ENCODE measurements at places on chromosomes 6 and 20. TPM values are rescaled to one million over a fixed set of nuclear protein-coding genes. Genes with fewer than 3 reads are reported as not detected.

- no peak for DNase-seq
Observed at GRCh38 chr6:72689107-72689954, 67.5 kb downstream of the KCNQ5 start.

- DNase-seq: no peak
Observed at GRCh38 chr6:92588148-92588547, 831.2 kb downstream of the EPHA7 start.

DNA sequence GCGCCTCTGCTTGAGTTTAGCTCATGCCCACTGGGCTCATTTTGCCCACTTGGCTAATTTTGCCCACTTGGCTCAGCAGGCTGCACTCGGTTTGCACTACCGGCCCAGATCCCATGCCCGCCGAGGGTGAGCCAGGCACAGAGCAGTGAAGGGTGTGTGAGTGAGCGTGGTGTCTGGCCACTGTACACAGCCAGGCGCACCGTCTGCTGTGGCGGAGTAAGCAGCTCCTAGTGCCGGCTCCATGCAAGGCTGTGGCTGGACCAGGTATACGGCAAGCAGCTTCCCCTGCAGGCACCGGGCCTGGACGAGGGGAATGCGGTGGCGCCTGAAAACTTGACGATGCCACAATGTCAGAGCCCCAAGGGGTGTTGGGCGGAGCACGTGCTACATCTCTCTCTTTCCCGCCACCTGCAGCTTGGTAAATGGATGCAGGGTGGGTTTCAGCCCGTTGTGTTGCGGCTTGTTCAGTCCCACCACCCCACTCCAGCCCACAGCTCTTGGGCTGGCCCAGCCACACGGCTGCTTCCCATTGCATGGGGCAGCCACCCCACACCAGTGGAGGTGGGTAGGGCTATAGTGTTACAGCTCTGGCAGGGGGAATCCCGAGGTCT lies 9.9 kb downstream of the OR2B6 start:
- DNase-seq: no peak

DNA sequence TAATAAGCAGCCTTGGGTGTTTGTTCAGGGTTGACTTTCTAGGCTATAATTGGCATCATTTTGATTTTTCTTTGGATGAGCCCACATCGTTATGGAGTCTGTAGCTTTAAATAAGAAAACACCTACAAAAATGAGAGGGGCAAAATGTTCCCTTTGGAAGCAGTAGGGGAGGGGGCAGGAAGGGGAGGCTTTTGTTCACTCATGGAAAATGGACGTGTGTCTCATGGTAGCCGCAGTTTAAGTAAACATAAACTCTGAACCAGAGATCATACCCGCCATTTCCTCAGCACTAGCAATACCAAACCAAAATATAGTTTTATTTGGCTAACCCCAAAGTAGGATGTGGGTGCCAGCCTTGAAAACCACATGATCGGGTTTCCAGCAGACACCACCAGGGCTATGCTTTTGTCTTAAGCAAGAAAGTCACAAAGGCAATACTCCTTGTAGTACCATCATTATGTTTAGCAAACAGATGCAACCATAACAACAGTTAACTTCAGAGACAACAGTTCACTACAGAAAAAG lies 572.5 kb upstream of the JAG1 start:
- DNase-seq: no peak

UNC93A gene
- total RNA-seq: not detected

GRCh38 chr6:155174576-155175211 lies 89.1 kb upstream of the CLDN20 start:
- no peak for DNase-seq

- no peak for DNase-seq
Observed at GRCh38 chr20:12112089-12112474, 194.4 kb downstream of the BTBD3 start.

DNA sequence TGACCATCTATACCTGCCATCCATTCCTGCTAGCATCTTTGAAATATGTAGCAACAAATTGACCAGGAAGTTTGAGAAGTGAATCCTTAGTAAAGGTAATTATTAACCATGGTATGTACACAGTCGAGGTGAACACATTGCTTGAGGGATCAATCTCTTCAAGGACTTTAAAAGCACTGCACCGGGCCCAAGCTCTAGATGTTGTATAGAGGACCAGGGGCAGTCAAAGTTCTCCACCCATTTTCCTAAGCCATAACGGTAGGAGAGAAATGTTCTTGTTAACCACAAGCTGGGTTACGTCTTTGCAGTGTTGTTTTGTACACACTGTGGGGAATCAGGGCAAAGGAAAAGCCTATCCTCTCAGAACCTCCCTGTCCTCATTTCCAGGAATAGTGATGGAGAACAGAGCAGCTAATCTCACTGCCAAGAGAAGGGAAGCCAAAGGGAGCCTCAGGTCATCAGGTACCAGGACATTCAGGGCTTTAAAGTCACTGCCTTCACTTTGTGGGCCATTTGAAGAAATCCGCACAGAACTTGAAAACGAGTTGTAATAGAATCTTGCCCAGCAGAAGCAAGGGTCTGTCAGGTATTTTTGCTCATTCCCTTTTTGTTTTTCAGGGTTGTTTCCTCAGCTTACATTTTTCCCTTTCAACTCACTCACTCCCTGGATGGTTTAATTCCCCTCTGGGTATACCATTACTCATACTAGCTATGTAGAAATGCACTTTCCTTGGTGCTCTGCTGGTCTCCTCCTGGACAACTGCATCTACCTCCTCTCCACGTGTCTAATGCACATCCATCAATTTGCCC lies 5.3 kb upstream of the PM20D2 start:
- DNase-seq: no peak

- no peak for DNase-seq
Observed at GRCh38 chr6:157143890-157144798, 179.2 kb downstream of the TMEM242 start.

SMOC2 gene
- 77.6 TPM for total RNA-seq

DNA sequence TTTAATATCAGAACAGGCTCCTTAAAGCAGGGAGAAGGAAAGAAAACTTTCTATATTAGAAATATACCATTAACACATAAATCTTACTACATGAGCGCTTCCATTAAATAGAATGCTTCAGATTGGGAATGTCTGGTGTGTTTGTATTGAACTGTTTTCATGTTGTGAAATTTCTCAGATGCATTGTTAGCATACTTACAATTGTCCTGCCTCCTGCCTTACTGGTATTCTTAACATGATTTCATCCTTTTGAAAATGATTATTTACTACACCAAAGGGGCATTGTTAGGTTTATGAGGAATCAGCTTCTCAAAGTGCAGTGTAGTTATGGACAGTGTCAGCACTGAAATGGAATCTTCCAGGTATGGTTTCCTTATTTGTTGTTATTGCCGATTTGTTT lies 145.6 kb downstream of the MTFR2 start:
- no peak for DNase-seq

GRCh38 chr6:85005494-85005893 lies 241.1 kb upstream of the TBX18 start:
- no peak for DNase-seq

- DNase-seq: no peak
Observed at GRCh38 chr20:49230561-49231133, 11.4 kb downstream of the DDX27 start.

DNA sequence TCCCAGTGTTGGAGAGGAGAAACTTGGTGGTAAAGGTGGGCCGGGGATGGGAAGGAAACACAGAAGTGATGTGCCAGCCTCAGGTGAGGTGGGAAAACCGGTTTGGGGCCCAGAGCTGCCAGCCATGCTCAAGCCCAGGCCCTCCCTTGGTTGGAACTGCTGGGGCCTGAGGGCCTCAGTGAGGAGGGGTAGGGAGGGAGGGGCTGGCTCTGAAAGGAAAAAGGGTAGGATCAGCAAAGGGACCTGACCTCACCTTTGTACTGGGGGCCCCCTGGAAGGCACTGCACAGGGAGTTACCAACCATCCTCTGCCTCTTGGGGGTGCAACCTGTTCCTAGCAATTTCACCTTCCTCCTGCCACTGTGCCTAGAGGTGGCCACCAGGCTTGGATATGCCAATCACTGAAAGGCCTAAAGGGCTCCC lies 1.8 kb upstream of the SPEF1 start:
- DNase-seq: peak; percentile 73

DNA sequence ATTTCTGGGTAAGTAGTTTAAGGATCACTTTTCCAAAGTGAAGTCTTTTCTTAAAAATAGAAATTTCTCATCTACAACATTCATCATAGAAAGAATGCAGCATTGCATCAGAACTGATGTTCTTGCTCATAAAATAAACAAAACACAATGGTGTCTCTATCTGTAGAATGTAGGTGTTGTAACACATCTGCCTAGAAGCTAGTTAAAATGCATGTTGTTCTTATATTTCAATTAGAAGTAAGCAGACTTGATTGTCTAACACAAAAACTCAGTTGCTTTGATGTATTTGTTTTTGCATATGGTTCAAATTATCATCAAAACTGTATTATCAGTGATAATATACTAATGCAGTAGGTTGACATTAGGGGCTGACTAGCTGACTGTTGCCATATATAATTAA lies 654.7 kb upstream of the FLRT3 start:
- no peak for DNase-seq

GRCh38 chr20:8242827-8243724 lies 111.0 kb downstream of the PLCB1 start:
- DNase-seq: no peak

DNA sequence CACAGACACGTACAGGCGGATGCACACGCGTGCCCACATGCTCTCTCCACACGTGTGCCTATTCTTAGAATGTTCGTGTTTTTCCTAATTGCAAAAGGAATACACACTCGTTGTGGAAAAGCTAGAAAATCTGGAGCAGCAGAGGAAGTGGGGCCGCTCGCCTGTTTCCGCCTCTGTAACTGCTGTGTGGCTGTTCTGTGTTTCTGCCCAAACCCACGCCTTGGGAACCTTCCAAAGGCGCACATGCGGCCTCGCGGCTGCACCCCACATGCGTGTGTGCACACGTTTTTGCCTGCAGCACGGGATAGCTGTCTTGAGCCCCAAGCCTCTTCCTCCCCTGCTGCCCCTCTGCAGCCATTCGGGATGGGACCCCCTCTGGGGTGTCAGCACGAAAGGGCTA lies 12.2 kb downstream of the SLC17A9 start:
- DNase-seq: no peak

DNA sequence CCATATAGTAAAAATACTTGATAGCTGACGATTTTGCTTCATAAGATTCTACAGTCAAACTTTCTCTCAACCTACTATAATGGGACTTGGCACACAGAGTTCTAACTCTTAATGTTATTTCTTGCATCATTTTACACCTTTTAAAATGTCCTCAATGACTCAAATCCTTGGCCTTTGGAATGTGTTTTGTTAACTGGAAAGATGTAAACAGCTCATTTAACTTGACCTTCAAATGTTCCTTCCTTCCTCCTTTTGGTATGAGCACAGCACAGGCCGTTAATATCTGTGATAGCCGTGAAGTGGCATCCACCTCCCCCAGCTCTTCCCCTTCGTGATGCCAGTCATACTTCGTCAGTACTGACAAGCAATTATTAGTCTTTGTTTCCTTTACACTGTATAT lies 972.0 kb upstream of the CITED2 start:
- DNase-seq: no peak

GRCh38 chr6:99333068-99333467 lies 16.4 kb downstream of the FAXC start:
- DNase-seq: no peak

DNA sequence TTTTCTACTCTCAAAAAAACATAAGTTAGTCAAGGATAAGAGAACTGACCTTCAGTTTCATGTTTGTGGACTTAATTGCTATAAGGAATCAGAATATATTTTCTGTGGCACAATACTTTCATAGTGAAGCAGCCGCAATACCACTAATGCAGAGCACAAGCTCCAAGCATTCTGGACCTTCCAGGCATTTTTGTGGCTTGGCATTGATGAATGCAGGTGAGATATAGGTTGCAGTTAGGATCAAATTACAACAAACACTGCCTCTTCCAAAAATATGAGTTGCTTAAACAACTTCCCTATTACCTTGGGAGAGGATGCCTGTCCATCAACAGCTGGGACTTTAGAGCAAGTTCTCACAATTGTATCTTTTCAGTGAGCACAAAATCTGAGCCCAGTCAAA lies 162.8 kb upstream of the RSPO3 start:
- no peak for DNase-seq

GRCh38 chr6:126722411-126722810 lies 382.5 kb downstream of the CENPW start:
- DNase-seq: no peak

DNA sequence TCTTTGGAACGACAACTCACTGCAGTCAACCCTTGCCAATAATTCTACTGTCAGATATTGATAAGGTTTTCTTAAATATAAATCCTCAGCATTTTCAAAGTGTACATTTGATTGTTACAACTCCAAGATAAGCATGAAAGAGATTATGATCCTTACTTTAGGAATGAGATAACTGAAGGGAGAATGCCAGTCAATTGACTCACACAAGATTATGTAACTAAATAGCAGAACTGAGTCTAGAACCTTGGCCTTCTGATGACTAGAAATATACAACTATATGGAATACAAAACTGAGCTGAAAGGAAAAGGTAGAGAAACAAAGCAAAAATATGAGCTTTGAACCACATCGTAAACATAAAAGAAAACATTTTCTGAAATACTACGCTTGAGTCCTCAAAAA lies 26.9 kb upstream of the STXBP5 start:
- no peak for DNase-seq

GRCh38 chr6:27922949-27923348 lies 10.8 kb upstream of the OR2B2 start:
- DNase-seq: no peak

HFE gene
- total RNA-seq: 11.8 TPM

VGLL2 gene
- total RNA-seq: not detected

DNA sequence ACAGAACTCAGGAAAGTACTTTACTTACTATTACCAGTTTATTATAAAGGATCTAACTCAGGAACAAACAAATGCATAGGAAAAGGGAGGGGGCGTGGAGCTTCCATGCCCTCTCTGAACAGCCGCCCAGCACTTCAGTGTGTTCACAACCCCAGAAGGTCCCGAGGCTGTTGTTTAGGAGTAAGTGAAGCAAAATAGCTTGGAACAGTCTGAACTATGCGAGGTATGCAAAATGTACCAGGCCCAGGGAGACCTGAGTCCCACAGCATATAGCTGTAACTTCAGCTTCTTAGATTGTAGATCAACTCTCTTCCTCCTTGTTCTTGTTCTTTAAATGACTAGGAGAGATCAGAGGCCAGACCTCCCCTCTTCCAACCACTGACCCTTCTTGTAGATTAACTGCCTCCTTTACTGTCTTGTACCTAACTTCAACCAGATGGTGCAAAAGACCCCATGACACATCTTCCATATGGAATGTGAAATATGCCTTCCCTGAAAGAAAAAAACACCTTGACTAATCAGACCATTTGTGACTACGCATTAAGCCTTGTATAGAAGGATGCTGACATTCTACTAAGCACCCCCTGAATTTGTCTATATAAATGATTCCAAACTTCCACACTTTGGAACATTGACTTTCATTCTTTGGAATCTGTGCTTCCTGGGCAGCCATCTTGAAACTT lies 98.8 kb upstream of the SNX9 start:
- no peak for DNase-seq

- DNase-seq: no peak
Observed at GRCh38 chr6:19876672-19877071, 39.5 kb downstream of the ID4 start.

DNA sequence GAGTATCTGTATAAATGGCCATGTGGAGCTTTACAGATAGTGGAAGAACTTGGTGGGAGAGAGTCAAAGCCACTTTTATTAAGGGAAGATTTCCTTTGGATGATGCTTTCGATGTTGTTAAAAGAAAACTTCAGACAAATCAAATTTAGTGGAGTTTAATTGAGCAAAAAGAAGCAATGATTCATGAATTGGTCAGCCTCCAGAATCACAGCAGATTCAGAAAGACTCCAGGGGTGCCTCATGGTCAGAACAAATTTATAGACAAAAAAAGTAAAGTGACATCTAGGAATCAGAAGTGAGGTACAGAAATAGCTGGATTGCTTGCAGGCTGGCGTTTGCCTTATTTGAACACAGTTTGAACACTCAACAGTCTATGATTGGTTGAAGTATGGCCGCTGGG lies 5.3 kb upstream of the CGA start:
- no peak for DNase-seq

Measured in posterior vena cava (tissue), 2 donors.